ENCODE measurements at places on chromosomes 1 and 21.

GRCh38 chr1:152758636-152759035, 811 bp downstream of the KPRP start:
- DNase-seq, result no peak

DNA sequence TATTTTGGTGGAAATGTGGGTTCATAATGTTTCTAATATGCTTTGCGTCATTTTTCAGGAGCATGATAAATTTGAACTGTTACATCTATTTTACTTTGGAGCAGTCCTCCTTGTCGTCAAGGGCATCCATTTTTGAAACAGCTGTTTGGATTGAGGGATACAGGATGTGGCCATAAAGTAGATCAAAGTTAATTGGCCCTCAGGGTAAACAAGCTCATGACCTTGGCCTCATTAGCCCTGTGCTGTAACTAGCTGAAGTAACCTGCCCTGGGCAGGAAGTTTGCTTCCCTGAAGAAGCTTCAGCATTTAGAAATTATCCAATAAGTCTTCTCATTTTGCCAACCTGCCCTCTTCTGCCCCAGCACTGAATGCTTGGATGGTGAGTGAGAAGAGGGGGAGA, 24.8 kb upstream of the RGL1 start:
- no peak for DNase-seq

- DNase-seq, result no peak
Measured at GRCh38 chr1:171460018-171460620, 25.2 kb upstream of the PRRC2C start.

DNA sequence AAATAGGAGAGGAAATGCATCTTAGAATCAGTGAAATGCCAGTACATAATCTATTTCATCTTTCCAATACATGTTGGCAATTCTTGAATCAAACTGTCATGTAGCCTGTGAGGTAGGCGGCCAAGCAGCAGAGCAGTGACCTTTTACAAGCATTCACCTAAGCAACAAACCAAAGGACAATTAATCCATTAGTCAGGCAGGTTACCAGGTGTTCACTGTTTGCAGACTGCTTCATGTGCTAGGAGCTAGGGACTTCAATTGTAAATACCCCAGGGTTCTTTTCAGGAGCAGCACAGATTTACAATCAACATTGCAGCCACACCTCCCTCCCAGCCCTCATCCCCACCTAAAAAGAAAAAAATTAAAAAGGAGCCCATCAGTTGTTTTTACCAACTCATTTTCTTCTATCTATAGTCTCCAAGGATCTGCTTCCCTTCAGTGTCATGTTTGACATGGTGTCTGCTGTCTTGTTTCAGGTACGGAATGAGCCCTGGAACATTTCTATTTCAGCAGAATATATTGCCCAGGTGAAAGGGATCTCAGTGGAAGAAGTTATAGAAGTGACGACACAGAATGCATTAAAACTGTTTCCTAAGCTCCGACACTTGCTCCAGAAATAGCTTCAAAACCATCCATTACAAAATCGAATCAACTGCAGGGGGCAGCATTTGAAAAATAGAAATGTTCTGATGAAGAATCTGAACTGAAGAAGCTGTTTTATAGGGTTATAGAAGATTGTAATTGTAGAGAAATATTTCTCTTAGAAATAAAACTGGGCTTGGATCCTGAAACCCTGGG, 23.0 kb downstream of the TATDN3 start:
- no peak for DNase-seq

- DNase-seq, result no peak
Measured at GRCh38 chr1:181849071-181849470, 212.4 kb downstream of the ZNF648 start.

GRCh38 chr1:239458144-239458500, 71.8 kb downstream of the CHRM3 start:
- no peak for DNase-seq

- DNase-seq, result peak; percentile 40
Measured at GRCh38 chr21:42572906-42573495, 59.3 kb downstream of the SLC37A1 start.

DNA sequence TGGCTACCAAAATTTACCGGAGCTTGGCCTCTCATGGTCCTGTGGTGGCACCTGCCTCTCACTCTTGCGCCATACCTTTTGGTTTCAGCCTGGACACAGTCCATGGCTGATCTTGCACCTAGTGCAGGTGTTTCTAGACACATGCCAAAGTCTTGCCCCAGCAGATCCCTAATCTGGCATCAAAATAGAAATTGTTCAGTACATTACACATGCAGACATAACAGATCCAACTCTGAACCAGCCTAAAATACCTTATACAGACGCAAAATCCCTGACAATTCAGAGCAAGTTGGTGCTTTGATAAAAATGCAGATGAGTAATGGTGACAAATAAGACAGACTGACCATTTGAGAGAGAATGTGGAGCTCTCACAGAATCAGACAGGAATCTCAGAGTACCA, 44.1 kb downstream of the NGF start:
- DNase-seq, result no peak

- DNase-seq, result no peak
Measured at GRCh38 chr1:3993619-3994375, 93.7 kb upstream of the C1orf174 start.

DNA sequence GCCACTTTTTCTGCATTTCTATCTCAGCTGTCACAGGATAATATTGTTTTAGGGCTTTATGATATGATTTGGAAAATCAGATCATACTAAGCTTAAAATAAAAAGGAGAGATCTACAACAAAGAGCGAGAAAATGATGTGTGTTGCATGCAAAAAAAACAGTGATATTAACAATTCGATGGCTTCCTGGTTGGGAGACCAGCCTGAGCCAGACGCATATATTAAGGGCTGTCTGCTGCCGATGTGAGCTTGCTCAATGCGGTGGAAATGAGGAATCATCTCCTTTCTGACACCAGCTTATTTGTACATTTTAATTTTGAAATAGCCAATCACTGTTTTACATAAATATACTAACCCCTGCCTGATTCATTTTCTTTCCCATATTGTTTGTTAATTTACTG, 862.6 kb downstream of the USP25 start:
- DNase-seq, result no peak

DNA sequence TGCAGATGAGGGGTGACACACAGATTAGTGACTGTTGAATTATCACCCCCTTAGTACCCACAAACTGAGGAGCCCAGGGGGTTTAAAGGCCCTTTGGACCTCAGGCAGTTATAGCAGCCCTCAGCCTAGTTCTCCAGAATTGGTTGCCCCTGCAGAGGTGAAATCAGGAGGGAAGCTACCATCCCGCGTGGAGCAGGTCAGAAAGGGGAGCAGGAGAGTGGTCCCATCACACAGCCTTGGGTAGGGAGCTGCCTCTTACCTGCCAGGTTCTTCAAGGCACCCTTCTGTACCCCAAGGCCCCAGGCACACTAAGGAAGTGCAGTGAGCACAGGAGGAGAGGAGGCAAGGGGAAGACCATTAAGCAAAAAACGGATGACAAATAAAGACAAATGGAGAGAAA, 121.2 kb upstream of the TNR start:
- DNase-seq, result no peak

GRCh38 chr1:246987083-246987690, 20.7 kb downstream of the ZNF695 start:
- DNase-seq, result no peak

DNA sequence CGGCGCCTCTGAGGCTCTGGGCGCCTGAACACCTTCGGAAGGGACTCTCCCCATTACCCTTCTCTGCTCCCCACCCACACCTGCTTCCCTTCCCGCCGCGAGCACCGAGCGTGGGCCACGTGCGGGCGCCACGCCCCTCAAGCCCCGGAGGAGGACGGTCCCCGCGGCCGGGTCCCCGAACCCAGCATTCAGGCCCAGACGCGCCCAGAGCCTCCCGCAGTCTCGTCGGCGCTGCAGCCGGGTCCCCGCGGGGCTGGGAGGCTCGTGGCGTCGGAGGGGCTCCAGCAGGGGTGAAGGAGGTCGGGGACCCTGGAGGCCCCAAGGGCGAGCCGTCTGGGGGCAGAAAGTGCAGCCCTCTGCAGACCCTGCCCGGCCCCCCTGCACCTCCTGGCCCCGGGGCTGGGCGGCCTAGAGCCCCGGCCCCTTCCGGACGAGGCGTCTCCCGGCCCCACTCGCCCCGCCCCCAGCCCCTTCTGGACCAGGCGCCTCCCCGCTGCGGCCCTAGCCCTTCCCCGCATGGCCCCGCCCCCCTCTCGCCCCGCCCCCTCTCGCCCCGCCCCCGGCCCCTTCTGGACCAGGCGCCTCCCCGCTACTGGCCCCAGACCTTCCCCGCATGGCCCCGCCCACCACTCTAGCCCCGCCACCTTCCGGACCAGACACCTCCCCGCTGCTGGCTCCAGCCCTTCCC, 378 bp upstream of the SMIM1 start:
- peak; percentile 93 for DNase-seq

DNA sequence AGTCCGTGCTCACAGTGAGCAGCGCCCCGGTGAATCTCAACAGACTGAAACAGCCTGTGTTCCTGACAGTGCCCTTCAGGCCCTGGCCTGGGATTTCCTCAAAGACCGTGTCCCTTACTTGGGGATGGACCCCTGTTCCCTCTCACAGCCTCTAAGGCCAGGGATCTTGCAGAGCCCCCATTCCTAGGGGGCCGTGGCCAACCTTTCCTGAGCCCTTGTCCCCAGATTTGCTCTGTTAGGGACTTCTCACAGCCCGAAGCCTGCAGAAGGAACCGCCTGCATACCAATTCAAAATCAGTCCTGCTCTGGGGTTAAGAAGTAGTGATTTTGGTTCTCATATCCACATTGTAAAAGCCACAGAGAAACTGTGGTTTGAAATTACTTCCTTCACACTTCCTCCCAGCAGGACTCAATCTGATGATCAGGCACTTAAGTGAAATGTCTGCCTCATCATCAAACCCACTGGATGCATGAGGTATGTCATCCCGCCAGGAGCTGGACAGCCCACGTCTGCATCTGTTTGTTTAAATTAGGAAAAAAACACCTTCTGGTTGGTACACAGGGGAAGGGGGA, 14.9 kb downstream of the ABCA4 start:
- DNase-seq, result no peak

DNA sequence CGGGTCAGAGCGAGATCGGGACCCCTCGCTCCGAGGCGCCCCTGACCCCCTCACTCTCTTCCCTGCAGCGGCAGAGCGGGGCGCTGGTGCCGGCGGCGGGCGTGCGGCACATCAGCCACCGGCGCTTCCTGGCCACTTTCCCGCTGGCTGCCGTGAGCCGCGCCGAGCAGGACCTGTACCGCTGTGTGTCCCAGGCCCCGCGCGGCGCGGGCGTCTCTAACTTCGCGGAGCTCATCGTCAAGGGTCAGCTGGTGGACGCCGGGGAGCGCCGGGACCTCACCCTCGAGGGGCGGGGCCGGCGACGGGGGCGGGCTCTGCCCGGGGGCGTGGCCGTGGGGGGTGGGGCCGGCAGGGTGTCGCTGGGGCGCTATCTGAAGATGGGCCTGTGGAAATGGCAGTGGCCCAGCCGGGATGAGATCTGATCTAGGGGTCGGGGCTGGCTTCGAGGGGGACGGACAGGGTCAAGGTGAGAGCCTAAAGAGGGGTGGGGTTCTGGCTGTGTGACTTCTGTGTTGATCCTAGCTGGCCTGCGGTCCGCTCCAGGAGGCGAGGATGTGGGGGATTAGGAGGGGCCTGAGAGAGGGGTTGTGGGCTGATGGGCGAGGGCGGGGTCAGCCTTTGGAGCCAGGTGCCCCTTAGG, 23.6 kb downstream of the PTPRU start:
- no peak for DNase-seq

GRCh38 chr1:236774926-236775325, 20.2 kb upstream of the MTR start:
- no peak for DNase-seq

GRCh38 chr1:22174446-22175220, 31.7 kb upstream of the WNT4 start:
- no peak for DNase-seq

Measured in ureter (tissue), 1 donor.